ENCODE measurements at places on chromosomes 2 and 18.

- DNase-seq: no peak
Measured at GRCh38 chr18:58612315-58613055, 16.4 kb downstream of the ALPK2 start.

DNA sequence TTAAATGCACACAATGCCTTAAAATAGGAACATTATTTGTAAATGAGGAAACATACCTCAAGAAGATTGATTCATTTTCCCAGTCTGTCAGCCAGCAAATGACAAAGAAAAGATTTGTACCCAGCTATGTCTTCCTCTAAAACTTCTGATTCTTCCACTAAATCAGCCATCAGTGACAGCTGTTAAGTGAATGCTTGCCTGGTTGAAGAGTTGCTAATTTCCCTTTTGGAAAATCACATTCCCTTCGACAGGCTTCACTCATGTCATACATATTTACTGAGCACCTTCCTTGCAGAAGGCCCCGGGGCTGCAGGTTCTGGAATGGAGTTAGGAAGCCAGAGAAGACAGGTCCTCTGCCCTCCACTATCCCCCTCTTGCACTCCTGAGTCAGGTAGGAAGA lies 112.0 kb upstream of the SLC66A3 start:
- no peak for DNase-seq

DNA sequence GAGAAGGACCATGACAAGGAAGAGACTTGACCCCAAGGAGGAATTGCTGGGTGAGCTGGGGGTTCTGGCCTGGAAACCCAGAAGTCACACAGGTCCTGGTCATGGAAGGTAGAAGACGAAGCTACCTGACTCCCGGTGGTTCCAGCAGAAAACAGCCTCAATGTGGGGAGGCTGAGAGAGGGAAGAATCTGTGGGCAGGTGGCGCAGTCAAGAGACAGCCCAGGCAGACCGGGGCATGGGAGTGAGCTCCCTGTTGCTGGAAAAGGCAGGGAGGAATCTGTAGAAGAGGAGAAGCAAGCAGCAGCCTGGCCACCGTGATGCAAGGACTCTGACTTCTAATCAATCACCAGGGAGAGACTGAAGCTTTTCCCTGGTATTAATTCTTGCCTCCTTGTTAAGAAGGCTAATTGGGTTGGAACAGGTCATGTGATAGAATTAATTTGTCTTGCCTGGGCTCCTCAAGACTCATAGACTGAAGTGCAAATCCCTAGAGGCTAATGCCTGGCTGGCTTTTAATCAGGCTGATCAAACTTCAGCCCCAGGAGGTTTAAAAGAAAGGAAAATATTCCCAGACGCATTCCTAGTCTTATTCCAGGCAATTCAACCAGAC lies 30.1 kb downstream of the CNGA3 start:
- DNase-seq: no peak

DNA sequence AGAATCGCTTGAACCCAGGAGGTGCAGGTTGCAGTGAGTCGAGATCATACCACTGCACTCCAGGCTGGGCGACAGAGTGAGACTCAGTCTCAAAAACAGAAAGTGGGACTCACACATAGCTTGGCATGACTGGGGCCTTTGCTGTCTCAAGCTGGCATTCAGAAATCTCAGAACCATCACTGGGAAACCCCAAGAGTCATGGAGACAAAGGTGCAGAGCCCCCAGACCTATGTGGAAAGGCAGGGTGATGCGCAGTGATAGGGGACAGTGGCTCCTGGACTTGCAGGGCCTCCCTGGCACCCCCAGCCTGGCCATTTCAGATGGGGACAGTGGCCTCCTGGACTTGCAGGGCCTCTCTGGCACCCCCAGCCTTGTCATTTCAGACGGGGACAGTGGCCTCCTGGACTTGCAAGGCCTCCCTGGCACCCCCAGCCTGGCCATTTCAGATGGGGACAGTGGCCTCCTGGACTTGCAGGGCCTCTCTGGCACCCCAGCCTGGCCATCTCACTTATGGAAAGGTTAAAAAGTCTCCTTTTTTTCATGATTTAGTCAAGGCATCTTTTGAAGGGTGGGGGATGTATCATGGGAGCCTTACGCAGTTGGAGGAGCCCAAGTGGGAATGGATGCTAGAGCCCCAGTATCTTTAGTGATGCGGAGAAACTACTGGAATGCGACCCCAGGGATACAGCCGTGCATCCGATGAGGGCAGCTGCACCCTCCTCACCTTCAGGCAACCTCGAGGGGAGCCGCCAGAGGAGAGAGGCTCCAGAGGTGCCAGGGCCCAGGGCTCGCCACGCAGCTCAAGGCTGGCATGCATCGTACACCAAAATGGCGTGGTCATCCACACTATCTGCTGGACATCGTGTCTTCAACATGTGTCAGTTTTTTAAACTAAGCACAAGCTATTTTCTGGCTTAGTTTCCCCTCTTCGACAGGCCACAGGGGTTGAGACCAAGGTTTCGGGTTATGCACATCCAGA lies 30.5 kb downstream of the ZNF516 start:
- no peak for DNase-seq
